Uterus (tissue), 4 donors: ENCODE measurements at places on chromosomes 3 and 15. TPM values are rescaled to one million over a fixed set of nuclear protein-coding genes. Genes with fewer than 3 reads are reported as not detected.

TRIM59 gene
- 42.9 TPM for total RNA-seq

TNIK gene
- total RNA-seq = 9.9 TPM

CPLX3 gene
- total RNA-seq = not detected

PTX3 gene
- not detected for total RNA-seq

MAGEL2 gene
- total RNA-seq = not detected

DNA sequence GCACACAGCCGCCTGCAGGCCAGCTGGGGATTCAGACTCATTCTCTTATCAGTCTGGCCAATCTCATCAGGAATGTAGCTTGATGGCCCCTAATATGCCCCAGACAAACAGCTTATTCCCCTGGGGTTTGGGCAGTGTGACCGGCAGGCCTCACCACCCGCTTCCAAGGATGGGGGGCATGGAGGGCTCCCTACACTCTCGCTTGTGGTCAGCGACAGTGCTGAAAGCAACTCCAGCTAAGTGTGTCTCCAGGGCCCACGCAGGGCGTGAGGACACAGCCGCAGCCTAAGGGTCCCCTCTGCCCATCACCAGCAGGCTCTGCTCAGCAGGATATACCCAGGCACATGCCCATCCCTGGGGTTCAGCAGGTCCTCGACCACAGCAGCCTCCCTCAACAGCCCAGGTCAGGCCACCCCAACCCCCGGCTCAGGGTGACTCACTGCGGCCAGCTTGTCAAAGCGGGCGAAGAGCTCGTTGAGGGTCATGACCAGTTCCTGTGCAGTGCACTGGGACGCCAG lies 116.7 kb downstream of the ADCY5 start:
- no peak for DNase-seq

DNA sequence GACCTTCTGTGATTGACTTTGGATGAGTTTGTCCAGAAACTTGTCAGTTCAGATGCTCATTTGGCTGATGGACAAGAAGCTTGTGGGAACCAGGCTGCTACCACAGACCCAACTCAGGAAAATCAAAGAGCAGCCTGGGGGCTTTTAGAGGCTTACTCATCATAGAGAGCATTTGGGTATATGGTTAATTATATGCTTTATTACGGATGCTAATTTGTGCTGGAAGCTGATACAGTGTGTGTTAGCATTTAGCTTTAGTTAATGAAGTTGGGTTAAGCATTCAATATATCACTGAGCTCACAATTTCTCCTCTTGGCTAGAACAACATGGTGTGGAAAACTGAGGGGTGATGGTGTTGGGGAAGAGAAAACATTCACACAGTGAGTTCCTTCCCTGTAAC lies 664.2 kb upstream of the CFAP20DC start:
- no peak for DNase-seq

DNA sequence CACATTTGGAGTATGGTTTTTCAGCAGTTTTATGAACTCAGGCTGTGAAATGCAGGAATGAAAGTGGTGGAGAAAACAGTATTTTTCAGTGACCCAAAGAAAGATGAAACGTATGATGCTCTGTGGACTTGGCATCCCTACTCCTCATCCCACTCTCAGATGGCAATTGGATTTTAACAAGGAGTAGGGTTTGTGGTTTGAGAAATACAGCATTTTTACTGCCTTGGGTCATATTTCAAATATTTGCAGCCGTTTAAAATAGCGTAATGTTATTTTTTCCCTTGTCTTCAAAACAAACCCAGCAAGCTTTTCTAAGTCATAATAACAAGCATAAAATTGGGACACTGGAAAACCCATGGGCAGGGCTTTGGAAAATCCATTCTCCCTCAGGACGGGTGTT lies 117.2 kb upstream of the LRIG1 start:
- DNase-seq = no peak
